ENCODE measurements at places on chromosomes 5 and 9. TPM values are rescaled to one million over a fixed set of nuclear protein-coding genes. Genes with fewer than 3 reads are reported as not detected.

EIF4E1B gene
- total RNA-seq = not detected

GRCh38 chr5:168031614-168032013 lies 259.8 kb upstream of the WWC1 start:
- DNase-seq = no peak

BARX1 gene
- not detected for total RNA-seq

GRCh38 chr9:36120705-36121104 lies 15.8 kb upstream of the GLIPR2 start:
- DNase-seq = no peak
